ENCODE measurements at places on chromosomes 2 and 18. TPM values are rescaled to one million over a fixed set of nuclear protein-coding genes. Genes with fewer than 3 reads are reported as not detected.

The LYPD1 gene
- total RNA-seq, result 12.0 TPM

The IL18R1 gene
- total RNA-seq, result 0.72 TPM

The B3GNT2 gene
- total RNA-seq, result 37.1 TPM

The SULT1C2 gene
- total RNA-seq, result 0.53 TPM

The COL3A1 gene
- total RNA-seq, result 0.28 TPM

The DSC1 gene
- total RNA-seq, result not detected

The CENPO gene
- total RNA-seq, result 43.1 TPM

The IL36RN gene
- total RNA-seq, result 0.13 TPM

The POTEC gene
- total RNA-seq, result not detected

The IL37 gene
- not detected for total RNA-seq

The TMEM37 gene
- total RNA-seq, result 1.5 TPM

The CNTNAP5 gene
- total RNA-seq, result not detected

The MCFD2 gene
- 111 TPM for total RNA-seq

The HEATR5B gene
- 8.2 TPM for total RNA-seq

The DNAH6 gene
- total RNA-seq, result 0.44 TPM

The MAP4K3 gene
- total RNA-seq, result 18.3 TPM

The CNGA3 gene
- total RNA-seq, result not detected

The VWA3B gene
- 0.33 TPM for total RNA-seq

The MEP1B gene
- not detected for total RNA-seq

The EFHD1 gene
- 1.8 TPM for total RNA-seq

The CCDC121 gene
- 4.6 TPM for total RNA-seq

The KCNJ3 gene
- not detected for total RNA-seq

The SFTPB gene
- total RNA-seq, result not detected

The NPC1 gene
- 131 TPM for total RNA-seq

The DAW1 gene
- 3.8 TPM for total RNA-seq

The FSIP2 gene
- total RNA-seq, result not detected

The TMEM247 gene
- total RNA-seq, result not detected

The HRH4 gene
- total RNA-seq, result not detected

The KCNF1 gene
- 43.9 TPM for total RNA-seq

The LMAN2L gene
- 24.3 TPM for total RNA-seq

The DYNAP gene
- total RNA-seq, result not detected

The LYPD6 gene
- 0.19 TPM for total RNA-seq

The KCNG3 gene
- 0.84 TPM for total RNA-seq

The ID2 gene
- 76.4 TPM for total RNA-seq

The CHRNG gene
- not detected for total RNA-seq

The NYAP2 gene
- total RNA-seq, result not detected

The ITGB6 gene
- 0.79 TPM for total RNA-seq

The ATP8B1 gene
- total RNA-seq, result 9.0 TPM

The REEP1 gene
- 0.68 TPM for total RNA-seq

The FAM117B gene
- total RNA-seq, result 1.2 TPM

The ALPG gene
- total RNA-seq, result 0.22 TPM

The GALM gene
- 17.4 TPM for total RNA-seq

The SP5 gene
- not detected for total RNA-seq

The CDH2 gene
- total RNA-seq, result 38.1 TPM

The RAB6C gene
- total RNA-seq, result not detected

Measured in A549 treated with ZK216348 at 1 μM for 4 hours (cell line).